ENCODE measurements at places on chromosomes 7 and 10. TPM values are rescaled to one million over a fixed set of nuclear protein-coding genes. Genes with fewer than 3 reads are reported as not detected.

DNA sequence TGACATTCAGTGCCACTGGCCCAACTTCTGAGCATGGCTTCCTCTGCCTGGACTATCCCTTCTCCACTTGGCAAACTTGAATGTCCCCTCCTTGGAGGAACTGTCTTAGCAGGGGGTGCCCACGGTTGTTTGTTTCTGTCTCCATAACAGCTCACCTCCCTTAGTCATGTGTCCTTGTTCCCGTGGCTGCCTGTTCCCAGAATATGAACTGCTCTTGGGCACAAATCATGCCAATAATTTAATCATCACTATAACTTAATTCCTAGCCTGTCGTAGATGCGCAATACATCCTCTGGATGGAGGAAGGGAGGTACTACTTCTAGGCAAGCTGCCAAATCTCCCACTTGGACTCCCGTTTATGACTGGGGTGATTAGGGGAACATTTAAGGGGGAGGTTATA lies 173.1 kb downstream of the MYOF start:
- DNase-seq, result no peak

The TMEM225B gene
- total RNA-seq, result not detected

- no peak for DNase-seq
Observed at GRCh38 chr10:127368101-127368500, 171.7 kb upstream of the INSYN2A start.

GRCh38 chr7:132240262-132240661 lies 336.0 kb downstream of the PLXNA4 start:
- no peak for DNase-seq

The C10orf53 gene
- total RNA-seq, result not detected

The IFIT1B gene
- not detected for total RNA-seq

DNA sequence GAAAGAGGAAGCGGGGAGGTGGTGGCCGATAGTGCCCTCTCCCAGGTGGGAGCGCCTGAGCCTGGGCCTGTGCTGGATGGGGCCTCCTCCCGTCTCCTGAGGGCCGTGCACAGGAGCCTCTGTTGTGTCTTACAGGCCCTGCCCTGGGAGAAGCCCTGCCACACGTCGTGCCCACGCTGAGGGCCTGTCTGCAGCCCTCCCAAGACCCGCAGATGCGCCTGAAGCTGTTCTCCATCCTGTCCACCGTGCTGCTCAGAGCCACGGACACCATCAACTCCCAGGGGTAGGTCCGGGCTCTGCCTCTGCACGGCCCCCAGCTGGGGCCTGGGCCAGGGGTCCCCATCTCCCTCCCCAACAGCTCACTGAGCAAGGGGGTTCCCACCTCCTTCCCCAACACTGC lies 43.3 kb upstream of the PRKAR1B start:
- no peak for DNase-seq

All from pulmonary artery endothelial cell (primary cell).